ENCODE measurements at places on chromosomes 16 and 17. TPM values are rescaled to one million over a fixed set of nuclear protein-coding genes. Genes with fewer than 3 reads are reported as not detected.
A peak's percentile ranks its signal among the peaks of the same experiment; 100 is the strongest.

DNA sequence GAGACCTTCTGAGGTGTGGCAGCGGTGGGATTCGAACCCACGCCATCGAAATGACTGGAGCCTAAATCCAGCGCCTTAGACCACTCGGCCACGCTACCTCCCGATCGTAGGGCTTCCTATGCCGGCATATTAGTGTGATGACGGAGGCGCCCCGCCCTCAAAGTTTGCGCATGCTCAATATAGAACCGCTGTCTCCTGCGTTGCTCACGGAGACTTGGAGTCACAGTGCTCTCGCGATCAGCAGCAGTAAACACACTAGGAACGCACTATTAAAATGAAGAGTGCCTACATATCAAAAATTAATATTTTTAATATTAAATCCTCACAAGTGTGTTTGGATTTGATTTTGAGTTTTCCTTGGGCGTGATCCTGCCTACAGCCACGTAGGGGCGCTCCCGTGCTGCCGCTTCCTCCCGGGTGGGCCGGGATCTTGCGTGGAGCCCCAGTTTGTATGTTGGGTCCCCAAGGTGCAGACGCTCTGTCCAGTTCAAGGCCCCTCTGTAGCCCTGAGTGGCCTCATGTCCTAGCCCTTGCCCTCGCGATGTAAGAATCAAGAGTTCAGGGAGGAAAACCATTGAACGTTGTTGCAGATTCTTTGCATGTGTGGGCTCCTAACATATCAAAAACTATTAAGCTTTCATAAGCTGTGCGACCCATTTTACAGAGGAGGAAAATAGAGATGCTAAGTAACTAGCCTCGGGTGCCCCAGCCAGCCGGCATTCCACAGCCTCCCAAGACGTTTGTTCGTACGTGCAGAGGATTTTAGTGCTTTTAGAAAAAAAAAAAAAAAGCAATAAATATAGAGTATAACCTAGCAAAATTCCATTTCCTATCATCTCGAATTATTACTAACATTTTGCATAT lies 10.2 kb upstream of the EEF2K start:
- peak; percentile 91 for DNase-seq

DNA sequence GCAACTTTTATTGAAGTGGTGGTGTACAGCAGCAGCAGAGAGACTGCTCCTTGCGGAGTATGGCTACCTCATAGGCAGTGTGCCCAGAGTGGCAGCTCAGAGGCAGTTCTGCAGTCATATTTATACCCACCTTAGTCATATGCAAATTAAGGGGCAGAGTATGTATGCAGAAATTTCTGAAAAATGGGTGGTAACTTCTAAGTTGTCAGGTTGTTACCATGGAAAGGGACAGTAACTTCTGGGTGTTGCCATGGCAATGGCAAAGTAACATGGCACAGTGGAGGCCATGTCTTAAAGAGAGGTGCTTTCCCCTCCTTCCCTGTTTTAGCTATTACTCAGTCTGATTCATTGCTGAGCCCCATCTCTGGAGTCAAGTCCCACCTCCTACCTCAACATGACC lies 53.4 kb downstream of the MEOX1 start:
- peak; percentile 58 for DNase-seq

DNA sequence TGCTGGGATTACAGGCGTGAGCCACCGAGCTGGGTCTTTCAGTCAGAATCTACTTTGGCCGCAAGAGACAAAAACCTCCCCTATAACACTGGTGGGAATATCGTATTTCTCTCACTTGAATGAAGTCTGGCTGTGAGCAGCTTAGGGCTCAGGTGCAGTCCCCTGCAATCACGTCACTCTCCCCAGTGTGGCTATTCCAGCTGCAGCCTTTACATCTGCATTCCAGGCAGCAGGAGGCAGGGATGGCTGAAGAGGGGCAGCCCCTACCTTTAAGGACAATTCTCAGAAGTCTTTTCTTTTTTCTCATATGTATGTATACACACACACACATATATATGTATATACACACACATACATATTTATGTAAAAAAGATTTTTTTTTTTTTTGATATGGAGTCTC lies 3.0 kb downstream of the DEF8 start:
- DNase-seq: no peak

- no peak for DNase-seq
These were observed 102.7 kb downstream of the UTP18 start for GRCh38 chr17:51362811-51363585.

- DNase-seq: no peak
These were observed 179.4 kb downstream of the VPS53 start for GRCh38 chr17:535198-535597.

GRCh38 chr17:44828919-44829522 lies 1.1 kb downstream of the GJC1 start:
- no peak for DNase-seq

GRCh38 chr16:58732545-58733247 lies 1.4 kb downstream of the GOT2 start:
- peak; percentile 74 for DNase-seq

GRCh38 chr17:17328251-17328650 lies 25.1 kb downstream of the NT5M start:
- DNase-seq: no peak

DNA sequence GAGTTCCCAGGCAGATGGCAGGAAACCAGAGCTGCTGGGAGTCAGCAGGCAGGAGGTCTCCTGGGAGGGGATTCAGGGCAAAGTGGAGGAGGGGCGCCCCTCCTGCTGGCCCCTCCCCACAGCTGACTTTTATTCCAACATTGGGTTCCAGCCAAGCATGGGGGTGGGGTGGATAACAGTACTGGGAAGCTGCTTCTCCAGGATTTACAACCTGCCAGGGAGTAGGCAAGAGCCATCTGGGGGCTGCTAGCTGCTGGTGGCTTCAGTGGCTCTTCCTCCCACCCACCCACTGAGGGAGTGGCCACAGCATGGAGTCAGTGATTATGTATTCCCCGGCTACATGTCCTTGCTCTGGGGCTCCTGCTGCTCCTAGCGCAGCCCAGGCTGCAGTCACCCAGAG lies 36.8 kb downstream of the TMEM132E start:
- no peak for DNase-seq

DNA sequence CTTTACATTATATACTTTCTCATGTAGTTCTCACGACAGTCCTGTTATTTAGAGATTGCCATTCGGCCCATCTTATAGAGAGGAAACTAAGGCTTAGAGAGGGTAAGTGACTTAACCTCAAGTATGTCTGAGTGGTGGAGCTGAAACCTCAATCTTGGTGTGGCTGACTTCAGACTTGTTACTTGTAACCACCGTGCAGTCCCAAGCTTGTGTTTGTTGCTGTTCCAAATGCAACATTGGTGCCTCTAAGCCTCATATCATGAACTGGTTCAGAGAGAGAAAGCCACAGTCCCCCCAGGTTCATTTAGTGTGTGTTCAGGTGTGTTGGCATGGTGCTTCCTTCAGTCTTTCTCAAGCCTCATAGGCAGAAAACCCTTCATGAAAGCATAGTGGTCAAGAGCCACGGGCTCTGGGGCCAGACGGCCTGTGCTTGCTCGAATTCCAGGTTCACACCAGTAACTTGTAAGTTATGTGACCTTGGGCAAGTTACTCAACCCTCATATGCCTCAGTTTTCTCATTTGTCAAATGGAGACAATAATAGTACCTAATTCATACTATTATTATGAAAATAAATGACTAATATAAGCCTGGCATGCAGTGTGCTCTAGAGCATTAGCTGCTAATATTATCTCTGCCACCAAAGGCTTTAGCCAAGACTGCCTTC lies 39.9 kb downstream of the CDH1 start:
- DNase-seq: no peak

DNA sequence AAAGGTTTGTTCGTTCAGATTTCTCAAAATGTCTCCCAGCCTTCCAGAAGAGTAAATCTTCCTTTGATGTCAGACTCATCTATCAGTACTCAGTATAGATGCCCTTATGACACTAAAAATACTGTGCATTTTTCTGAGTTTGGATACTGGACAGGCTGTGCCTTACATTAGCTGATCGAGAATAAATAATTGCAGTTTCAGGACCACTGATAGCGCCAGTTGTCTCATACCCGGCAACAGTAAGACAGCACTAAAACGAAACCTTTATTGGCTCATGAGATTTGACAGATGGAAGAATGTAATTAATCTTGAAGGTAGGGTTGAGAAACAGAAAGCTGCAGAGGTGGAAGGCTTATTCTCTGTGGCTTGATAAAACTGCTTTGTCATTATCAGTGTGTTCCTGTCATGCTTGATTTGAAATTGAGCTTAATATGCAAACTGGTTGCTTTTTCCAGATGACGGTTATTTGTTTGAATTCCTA lies 1.2 kb downstream of the ATP6V0A1 start:
- peak; percentile 76 for DNase-seq

- no peak for DNase-seq
These were observed 391.4 kb downstream of the WWOX start for GRCh38 chr16:78490847-78491246.

- DNase-seq: peak; percentile 51
These were observed 55.8 kb upstream of the GSE1 start for GRCh38 chr16:85557083-85557970.

- no peak for DNase-seq
These were observed 81.0 kb downstream of the ATF7IP2 start for GRCh38 chr16:10466861-10467260.

DNA sequence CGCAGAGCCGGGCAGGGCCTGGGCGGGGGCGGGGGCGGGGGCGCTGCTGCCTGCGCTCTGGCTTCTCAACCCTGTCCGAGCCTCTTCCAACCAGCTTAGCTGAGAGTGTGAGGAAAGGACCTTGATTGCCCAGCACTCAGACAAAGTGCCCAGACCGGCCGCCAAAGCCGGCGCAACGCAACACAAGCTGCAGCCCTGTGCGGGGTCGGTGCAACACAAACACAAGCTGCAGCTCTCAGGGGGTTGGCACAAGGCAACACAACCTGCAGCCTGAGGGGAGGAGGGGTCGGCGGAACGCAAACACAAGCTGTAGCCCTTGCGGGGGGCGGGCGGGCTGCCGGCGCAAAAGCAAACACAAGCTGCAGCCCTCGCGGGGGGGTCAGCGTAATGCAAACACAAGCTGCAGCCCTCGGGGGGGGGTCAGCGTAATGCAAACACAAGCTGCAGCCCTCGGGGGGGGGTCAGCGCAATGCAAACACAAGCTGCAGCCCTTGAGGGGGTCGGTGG lies 60.0 kb downstream of the KLHDC4 start:
- DNase-seq: no peak

DNA sequence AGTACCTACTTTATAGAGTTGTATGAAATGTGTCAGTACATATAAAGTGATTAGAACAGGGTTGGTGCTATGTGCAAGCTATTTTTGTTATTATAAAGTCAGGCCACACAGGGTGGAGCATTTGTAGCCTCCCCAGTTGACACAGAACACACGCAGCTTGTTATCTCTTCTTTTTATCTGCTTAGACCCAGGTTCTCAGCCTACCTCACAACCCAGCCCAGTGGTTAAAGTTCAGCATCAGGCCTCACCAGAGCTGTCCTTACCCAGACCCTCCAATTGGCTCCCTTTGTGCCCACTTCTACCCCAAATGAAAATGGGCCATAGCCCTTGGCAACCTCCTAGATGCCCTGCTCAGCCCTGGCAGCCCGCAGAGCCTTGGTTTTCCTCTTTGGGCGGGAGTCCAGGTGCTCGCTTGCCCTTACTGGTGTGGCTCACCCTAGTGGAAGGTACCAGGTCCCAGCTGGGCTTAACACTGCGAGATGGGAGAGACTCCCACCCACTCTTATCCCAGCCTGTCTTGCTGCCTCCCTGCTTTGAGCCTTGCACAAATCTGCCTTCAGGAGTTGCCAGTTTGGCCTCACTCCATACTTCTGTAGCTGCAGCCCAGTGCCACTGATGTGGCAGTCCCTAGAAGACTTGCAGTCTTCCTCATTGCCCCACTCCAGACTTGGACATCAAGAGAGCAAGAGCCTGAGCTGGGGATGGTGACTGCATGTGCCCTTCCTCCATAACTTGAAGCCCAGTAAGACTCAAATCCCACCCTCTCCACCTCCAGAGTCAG lies 1.1 kb upstream of the PIGS start:
- no peak for DNase-seq

GRCh38 chr16:16788004-16788403 lies 409.1 kb downstream of the NPIPA7 start:
- no peak for DNase-seq

- no peak for DNase-seq
These were observed 308.4 kb downstream of the ABCC12 start for GRCh38 chr16:47847220-47847970.

DNA sequence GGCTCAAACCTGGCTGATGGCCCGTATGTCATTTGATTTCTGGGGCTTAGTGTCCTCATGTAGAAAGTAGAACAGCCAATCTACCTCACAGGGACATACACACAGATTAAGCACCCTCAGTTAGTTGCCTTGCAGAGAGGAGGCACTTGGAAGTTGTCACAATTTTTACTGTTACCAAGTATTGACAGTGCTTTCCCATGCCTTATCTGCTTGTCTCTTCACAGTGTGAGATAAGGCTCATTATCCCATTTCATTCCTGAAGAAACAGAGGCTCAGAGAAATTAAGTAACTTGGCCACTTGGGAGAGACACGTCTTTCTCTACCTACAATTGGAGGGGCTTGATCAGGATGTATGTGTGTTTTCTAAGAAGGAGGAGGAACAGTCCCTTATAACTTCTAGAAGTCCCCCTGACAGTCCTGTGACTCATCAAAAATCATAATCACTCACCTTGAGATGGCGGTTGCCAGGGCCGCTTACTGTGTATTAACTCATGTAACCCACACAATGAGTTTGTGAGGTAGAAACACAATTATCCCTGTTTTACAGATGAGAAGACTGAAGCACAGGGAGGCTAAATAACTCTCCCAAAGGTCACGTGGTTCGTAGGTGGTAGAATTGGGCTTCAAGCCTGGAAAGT lies 56.9 kb upstream of the LHX1 start:
- DNase-seq: no peak

- DNase-seq: peak; percentile 74
These were observed 982 bp downstream of the SPAG9 start for GRCh38 chr17:51119415-51120356.

DNA sequence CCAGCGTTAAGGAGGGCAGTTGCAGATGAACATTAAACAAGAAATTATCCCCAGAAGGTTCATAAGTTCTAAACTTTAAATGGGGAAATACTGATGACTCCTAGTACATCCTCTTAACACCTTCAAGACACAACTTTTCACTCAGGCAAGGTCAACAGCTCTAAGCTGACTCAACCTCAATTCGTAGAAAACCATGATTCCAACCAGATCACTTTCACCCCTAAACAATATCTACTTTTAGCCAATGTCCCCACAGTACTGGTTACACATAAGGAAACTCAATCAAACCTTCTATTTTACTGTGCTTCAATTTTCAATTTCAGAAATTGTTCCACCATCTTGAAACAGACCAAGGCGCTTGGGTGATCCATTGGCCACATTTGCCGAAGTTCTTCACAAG lies 2.3 kb downstream of the CDYL2 start:
- no peak for DNase-seq

DNA sequence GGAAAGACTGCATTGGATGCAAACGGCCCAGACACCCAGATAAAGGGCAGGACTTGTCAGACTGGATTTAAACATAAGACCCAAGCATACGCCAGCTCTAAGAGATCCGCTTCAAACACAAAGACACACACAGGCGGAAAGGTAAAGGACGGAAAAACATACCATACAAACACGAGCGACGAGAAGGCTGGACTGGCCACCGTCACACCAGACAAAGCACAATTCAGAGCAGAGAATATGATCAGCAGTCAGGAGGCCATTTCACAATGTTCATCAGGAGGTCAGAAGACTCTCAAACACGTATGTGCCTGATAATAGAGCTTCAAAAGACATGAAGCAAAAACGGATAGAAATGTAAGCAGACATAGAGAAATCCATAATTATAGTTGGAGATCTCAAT lies 84.9 kb upstream of the GNG13 start:
- DNase-seq: no peak

CLEC10A gene
- not detected for total RNA-seq

Measured in GM23248 (cell line).